ENCODE measurements at places on chromosomes 5 and 9.

- DNase-seq = no peak
These were observed 8.0 kb downstream of the TCF7 start for GRCh38 chr5:134122530-134122929.

DNA sequence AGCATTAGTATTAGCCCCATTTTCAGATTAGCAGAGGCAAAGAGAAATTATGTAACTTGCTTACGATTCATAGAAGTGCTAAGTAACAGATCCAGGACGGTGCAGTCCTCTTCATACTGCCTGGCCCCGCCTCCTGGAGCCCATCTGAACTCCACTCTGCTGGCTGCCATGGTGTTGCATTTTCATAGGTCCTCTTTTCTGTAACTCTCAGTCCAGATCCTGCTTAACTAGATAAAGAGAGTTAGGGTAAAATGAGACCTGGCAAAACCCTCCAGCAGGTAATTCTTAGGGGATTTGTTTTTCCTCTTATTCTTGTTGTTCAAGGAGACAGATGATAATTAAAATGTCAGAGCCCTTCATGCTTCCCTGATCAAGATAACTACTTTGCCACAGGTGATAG lies 135.1 kb upstream of the EFNA5 start:
- DNase-seq = no peak

GRCh38 chr5:97250113-97250512 lies 67.1 kb upstream of the RIOK2 start:
- no peak for DNase-seq

DNA sequence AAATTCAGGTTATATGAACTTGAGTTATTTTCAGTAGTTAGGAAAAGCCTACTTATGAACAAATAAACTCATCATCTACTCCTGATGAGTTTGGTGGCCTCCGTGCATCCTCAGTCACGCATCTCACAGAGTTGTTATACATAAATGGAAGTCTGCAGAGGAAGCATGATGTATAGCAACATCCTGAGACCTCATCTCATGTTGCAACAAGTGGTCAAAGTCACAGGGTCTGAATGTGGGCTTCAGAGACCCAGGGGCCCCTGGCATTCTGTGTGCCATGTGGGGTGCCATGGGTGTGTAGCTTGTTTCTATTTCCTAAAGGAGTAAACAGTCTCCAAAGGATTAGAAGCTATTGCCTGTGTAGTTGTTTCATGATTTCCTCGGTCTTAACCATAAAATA lies 216.5 kb downstream of the IRX2 start:
- DNase-seq = no peak

- DNase-seq = no peak
These were observed 196.4 kb upstream of the MSX2 start for GRCh38 chr5:174527916-174528540.

- DNase-seq = no peak
These were observed 42.3 kb upstream of the MOCS2 start for GRCh38 chr5:53151713-53152458.

DNA sequence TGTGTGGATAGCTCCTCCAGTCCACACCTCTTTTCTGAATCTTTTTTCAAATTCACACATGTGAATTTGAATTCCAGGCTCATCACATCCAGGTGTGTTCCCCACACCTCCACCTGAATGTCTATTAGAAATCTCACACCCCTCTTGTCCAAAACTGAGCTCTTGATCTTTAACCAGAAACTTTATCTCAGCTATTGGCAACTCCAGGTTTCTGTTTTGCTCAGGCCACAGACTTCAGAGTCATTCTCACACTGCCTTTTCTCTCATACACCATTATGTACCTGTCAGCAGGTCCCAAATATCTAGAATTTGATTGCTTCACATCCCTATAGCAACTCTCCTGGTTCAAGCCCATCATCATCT lies 11.6 kb downstream of the NIPSNAP3B start:
- no peak for DNase-seq

DNA sequence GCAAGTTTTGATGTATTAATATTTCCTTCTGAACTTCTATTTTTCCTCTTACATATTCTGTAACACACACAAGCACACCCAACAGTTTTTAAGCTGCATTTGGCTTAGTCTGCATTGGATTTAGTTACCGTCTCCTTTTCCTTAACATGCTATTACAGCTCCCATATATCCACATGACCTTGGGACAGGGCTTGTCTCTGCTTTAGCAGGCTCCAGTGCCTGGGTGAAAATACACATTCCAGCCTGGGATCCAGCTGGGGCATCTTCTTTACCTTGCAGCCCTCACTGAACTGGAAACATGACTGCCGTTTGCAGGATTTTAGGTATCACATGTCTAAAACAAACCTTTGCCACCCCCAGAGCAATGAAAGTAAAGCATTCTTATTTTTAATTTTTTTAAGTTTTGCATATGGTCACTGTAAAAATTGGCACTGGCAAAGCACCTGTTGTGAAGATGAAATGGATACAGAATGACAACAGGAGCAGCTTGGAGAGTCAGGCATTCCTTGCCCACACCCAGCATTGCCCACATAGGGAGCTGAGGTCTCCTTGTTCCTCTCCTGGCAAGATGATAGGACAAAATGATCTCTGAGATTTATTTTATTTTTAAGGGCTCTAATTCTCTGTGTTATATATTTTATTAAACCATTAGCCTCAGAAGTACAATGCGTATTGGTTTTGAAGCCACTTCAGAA lies 4.0 kb downstream of the GADD45G start:
- no peak for DNase-seq

- no peak for DNase-seq
These were observed 250.5 kb downstream of the KCNN2 start for GRCh38 chr5:114612406-114612805.

DNA sequence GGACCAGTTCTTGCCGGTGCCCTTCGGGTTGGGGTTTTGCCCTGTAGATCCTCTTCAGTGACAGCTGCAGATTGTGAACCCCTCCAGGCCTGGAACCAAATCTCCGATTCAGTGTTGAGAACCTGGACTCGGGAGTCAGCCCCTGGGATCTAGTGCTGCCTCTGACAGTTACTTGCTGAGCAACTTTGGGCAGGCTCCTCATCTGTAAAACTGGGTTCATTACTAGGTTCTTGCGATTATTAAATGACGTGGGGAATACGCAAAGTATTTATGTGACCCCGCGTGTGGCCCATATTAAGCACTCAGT lies 600 bp downstream of the ERCC6L2 start:
- DNase-seq = no peak

DNA sequence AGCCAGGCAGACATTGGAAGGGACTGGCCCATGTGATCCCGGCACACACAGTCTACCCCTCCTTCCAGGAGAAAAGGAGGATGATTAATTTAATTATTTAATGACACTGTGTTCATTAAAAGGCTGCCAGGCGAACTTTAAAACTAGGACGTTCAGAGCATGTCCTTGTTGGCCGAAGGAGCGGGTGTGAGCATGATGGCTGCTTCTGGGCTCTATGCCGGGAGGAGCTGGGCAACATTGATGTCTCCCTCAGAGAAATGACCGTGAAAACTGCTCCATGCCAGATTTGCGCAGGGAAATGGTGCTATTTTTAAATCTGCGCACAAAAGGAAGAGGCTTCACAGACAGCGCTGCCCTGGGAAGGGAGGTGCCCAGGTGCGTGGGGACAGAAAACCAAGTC lies 284.9 kb upstream of the IRX4 start:
- no peak for DNase-seq

All from NT2/D1 (cell line).